ENCODE measurements at places on chromosomes 2 and 18.

DNA sequence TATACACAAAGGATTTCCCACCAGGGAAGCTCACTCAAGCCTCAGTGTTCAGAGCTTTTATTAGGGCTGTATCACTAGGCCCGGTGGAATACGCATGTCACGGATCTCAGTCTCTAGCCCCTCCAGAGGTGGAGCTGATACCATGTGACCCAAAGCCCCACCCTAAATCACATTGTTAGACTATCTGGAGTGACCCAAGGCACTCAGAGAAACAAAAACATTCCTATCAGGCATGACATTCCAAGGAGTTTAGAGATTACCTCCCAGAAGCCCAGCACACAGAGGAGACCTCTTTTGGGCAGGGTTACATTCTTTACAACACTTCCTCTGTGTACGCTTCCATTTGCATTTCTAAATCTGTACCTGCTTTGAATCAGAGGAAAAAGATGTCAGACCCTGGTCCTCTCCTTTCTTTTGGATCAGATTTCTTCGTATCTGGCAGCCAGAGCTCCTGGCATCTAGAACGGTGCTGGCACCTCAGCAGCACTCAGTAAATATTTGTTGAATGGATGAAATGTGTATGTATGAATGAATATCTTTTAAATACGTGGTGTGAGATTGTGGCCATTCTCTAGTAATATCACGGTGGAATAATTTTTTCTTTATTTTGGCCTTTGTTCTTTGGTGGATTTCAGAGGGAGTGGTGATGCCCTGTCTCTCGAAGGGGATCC, 37.7 kb upstream of the SMAD2 start:
- DNase-seq: no peak

DNA sequence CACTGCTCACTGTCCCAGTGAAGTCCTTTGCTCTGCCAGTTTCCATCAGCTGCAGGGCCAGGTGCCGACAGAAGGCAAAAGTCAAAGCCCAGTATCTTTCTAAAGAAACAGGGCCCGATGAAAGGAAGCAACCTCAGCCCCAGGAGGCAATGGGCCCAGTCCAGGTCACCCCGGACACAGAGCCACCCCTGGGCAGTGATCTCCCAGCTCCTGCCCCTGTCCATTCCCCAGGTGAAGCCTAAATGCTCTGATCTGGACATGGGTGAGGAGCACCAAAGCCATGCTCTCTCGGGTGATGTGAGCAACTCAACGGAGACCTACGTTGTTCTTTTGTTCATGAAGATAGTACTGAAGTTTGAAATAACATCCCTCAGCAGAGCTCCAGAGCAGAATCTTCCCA, 61.6 kb downstream of the HDAC4 start:
- DNase-seq: no peak

- DNase-seq: no peak
Measured at GRCh38 chr2:88114889-88115288, 13.0 kb downstream of the FABP1 start.

GRCh38 chr2:9769171-9770005, 73.9 kb upstream of the TAF1B start:
- no peak for DNase-seq
